Stimulated activated CD4-positive, alpha-beta T cell treated with anti-CD3 and anti-CD28 coated beads, TNF-alpha, amount 100 ng/mL, for 24 hours (primary cell): ENCODE measurements at places on chromosomes 16 and 17.

DNA sequence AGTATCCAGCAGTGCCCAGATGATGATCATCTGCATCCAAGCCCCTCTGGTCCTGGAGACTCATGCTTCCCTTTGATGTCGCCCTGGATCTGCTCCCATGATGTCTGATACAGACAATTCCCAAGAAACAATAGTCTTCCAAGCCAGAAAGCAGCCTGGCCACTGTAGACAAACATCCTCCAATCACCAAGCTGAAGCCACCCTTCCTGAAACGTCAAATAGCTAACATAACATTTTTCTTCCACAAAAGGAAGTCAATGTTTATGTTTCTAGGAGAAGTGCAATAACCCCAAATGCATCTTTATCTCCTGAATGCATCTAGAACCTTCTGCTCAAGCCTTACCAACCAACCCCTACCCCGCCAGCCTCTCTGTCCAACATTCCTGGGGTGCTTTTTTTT lies 1.2 kb upstream of the DPEP2 start:
- no peak for DNase-seq

DNA sequence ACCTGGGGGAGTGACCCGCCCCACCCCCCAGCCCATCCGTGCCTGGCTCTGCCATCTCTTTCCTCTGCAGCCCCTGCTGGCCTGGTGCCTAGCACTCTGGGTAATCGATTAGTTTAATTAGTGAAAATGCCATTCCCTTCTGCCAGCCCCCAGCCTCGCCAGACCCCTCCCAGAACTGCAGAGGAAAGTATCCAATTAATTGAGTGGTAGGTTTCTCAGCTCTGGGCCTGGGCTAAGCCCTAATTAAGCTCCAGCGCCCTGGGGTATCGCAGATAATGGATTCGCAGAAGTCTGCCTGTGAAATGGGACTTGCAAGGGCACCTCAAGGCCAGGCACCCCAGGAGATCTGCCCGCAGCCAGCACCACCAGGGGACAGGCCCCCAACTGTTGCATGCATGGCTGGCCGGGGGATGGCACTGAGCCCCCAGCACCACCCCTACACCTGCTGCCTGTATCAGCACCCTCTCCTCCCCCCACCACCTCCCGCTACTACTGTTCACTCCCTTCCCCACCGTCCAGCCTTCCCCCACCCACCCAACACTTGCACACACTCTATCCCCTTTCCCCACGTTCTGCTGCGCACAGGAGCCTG lies 19.7 kb upstream of the SPPL2C start:
- no peak for DNase-seq

DNA sequence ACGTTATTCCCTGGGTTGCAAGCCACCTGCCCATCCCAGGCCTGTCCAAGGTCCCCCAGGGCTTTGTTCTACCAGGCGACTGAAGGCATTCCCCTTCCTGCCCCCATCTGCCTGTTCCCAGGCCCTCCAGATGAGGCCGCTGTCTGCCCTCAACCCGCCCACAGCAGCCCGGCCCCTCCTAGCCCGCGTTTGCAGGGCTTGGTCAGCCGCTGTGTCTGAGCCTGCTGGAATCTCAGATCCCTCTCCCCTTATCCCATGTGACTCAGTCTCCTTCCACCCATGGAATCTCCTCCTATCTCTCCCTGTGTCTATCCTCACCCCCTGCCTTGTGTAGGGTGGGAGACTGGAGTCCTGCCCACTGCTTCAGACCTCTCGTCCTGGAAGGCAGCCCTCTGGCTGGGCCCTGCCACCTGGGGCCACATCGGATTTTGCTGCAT lies 186.0 kb upstream of the TNRC6C start:
- peak; percentile 61 for DNase-seq

GRCh38 chr17:49925921-49926320 lies 43.1 kb upstream of the DLX4 start:
- DNase-seq, result no peak

- DNase-seq, result no peak
These were observed 7.0 kb upstream of the ADAM11 start for GRCh38 chr17:44751806-44752205.

- DNase-seq, result peak; percentile 77
These were observed 8.5 kb upstream of the MSL1 start for GRCh38 chr17:40113110-40113906.

GRCh38 chr17:8755590-8756255 lies 2.6 kb downstream of the SPDYE4 start:
- DNase-seq, result no peak

DNA sequence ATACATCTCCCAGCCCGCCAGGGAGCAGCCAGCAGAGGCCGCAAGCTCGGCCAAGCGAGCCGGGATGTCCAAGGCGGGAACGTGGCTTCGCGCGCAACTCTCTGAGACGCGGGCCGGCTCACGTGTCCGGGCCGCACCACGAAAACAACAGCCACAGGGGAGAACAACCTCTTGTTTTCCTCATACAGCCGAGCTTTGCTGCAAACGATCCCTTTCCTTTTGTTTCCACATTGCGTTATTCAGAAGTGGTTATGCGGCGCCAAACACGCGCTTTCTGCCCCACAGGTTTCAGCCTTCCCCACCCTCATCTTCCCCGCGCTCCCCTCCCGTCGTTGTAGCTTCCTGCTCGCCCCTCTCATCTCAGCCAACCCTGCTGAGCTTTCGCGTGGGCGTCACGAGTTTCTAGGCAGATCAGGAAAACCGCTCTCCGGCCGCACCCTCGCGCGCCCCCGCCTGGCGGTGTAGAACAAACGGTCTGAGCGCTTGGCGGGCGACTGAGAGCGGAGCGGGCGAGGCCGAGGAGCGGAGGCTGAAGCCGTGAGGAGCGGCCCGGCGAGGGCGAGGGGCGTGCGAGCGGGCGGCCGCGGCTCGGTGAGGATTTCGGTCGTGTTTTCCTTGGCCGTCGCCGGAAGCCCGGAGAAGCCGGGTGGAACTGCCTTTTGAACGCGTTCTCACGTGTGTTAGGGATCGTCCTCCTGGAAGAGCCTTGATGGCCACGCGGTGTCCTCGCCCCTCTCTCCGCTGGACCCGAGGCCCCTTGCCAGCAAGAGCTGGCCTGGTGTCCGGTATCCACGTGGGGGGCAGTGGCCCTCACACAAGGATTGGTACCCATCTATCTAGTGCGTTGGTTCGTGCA lies 6.6 kb upstream of the SMARCD2 start:
- DNase-seq, result peak; percentile 93

GRCh38 chr17:17119533-17119932 lies 77.3 kb downstream of the MPRIP start:
- DNase-seq, result peak; percentile 47

GRCh38 chr17:14471052-14471451 lies 170.2 kb downstream of the HS3ST3B1 start:
- DNase-seq, result no peak

DNA sequence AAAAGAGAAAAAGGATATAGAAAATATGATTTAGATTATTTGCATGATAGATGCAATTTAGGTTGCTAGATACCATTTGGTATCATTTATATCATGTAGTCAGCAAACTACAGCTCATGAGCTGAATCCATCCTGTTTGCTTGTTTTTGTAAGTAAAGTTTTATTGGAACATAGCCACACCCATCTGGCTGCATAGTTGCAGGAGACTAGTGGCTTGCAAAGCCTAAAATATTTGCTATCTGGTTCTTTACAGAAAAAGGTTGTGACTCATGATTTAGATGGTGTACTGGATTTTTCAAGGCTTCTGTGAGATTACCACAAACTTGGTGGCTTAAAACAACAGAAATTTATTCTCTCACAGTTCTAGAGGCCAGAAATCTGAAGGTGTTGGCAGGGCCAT lies 49.9 kb downstream of the MAP2K4 start:
- DNase-seq, result no peak

DNA sequence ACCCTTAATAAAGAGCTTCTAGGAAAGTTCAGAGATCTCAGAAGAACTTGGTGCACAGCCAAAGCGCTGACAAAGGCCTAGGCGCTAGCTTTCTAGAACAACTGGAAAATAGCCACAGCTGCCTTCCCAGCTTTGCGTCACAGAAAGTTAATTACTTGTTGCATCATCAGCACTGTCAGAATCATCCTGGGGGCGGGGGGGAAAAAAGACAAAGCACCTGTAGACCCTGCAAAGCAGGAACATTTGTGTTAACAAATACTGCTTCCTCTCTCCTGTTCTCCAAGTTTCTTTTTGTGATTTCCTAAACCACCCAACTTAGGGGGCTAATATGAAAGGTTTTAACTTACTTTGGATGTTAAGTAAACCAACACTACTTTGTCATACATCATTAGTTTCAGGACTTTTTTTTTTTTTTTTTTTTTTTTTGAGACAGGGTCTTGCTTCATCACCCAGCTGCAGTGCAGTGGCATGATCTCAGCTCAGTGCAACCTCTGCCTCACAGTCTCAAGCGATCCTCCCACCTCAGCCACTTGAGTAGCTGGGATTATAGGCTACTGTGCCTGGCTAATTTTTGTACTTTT lies 4.8 kb upstream of the AARSD1 start:
- DNase-seq, result no peak
